ENCODE measurements at places on chromosomes 1 and 21. TPM values are rescaled to one million over a fixed set of nuclear protein-coding genes. Genes with fewer than 3 reads are reported as not detected.
A peak's percentile ranks its signal among the peaks of the same experiment; 100 is the strongest.

Gene TNFRSF18
- total RNA-seq, result not detected

Gene RNF186
- not detected for total RNA-seq

Gene NBPF10
- total RNA-seq, result 2.3 TPM

Gene ESRRG
- not detected for total RNA-seq

Gene KRTAP13-2
- total RNA-seq, result not detected

Gene SYT6
- not detected for total RNA-seq

Gene LAPTM5
- total RNA-seq, result not detected

Gene FAM72C
- total RNA-seq, result not detected

Gene OR2T2
- not detected for total RNA-seq

Gene DPT
- 11.8 TPM for total RNA-seq

Gene IFI44L
- total RNA-seq, result not detected

DNA sequence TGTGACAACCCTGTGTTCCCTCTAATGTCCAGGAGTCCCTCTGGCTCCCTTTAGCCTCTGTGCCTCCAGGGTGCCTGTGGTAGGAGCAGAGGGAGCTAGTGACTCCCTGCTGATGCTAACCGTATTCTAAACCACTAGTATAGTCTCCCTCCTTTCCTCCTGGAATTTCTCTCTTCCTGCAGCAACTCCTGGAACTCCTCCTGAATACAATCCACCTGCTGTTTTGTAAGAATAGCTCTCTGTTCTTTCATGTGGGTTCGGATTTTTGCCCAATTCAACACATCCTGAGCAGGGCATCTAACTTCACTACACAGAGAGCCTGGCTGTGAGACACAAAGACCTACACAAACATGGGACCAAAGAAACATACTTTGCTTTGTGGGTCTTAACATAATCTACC is 107.9 kb downstream of the RUNX1 start:
- no peak overlapping the region for H3K4me3 ChIP-seq
- no peak for DNase-seq
- no peaks in the 10 kb centered on the region for H3K36me3 ChIP-seq
- H3K27me3 ChIP-seq, result no peaks in the 10 kb centered on the region

- no peaks in the 10 kb centered on the region for H3K4me1 ChIP-seq
- H3K36me3 ChIP-seq, result no peaks in the 10 kb centered on the region
- H3K27me3 ChIP-seq, result no peaks in the 10 kb centered on the region
- no peak for DNase-seq
Measured at GRCh38 chr1:2778220-2778592, 23.3 kb downstream of the TTC34 start.

- no peaks in the 10 kb centered on the region for H3K4me1 ChIP-seq
- H3K27me3 ChIP-seq, result no peaks in the 10 kb centered on the region
- no peak overlapping the region for H3K4me3 ChIP-seq
- DNase-seq, result no peak
Measured at GRCh38 chr1:96060621-96061020, 661.0 kb upstream of the PTBP2 start.

- no peak overlapping the region for H3K27ac ChIP-seq
- no peak overlapping the region for H3K4me3 ChIP-seq
- H3K36me3 ChIP-seq, result no peaks in the 10 kb centered on the region
- DNase-seq, result peak; percentile 44
- peaks cover 29% of the 10 kb centered on the region for H3K4me1 ChIP-seq
Measured at GRCh38 chr21:31284797-31285397, 59.2 kb downstream of the TIAM1 start.

- H3K27me3 ChIP-seq, result no peaks in the 10 kb centered on the region
- no peaks in the 10 kb centered on the region for H3K36me3 ChIP-seq
- no peak overlapping the region for H3K27ac ChIP-seq
- no peak overlapping the region for H3K4me3 ChIP-seq
- H3K4me1 ChIP-seq, result no peaks in the 10 kb centered on the region
Measured at GRCh38 chr1:107776900-107777663, 187.9 kb downstream of the VAV3 start.

DNA sequence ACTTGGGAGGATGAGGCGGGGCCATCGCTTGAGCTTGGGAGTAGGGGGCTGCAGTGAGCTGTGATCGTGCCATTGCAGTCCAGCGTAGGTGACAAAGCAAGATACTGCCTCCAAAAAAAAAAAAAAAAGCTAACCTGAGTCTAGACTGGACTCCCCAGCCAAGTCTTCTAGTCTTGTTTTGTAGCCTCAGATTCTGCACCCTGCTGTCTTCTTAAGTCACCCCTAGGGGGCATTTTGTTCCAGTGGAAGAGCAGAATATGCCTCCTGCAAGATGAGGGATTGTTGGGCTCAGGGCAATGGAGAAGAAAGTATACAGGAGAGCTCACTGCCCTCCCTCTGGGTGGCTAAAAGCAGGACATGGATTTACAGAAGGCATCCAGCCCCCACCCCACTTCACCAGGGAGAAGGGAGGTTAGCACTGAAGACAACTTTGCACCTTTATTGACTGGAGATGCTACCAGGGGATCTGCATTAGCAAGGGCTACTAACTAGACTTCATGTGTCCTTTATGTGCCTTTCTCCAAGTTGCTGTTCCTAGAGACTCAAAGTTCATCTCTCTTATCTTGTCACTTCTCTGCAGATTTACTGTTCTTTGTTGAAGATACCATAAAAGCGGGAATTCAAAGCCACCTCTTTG is 15.3 kb upstream of the RNF187 start:
- H3K27me3 ChIP-seq, result peaks cover 27% of the 10 kb centered on the region
- DNase-seq, result peak; percentile 78
- H3K27ac ChIP-seq, result no peak overlapping the region
- H3K4me1 ChIP-seq, result peaks cover 6% of the 10 kb centered on the region
- H3K4me3 ChIP-seq, result no peak overlapping the region
- H3K36me3 ChIP-seq, result no peaks in the 10 kb centered on the region

DNA sequence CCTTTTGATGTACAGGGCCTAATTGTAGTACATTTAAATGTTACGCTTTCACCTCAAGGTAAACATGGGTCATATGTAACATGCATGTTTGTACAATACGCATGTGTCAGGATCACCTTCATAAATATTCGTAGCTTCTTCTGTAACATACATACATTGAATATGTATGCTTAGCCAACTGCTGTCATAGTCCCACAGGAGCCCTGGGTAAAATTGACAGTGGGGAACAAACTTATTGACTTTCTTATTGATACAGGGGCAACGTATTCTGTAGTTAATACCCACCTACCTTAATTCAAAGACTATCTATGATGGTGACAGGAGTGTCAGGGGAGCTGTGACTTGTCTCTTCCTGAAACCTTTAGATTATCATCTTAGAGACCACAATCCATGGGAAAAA is 3.7 kb upstream of the REN start:
- peaks cover 16% of the 10 kb centered on the region for H3K4me1 ChIP-seq
- H3K27me3 ChIP-seq, result no peaks in the 10 kb centered on the region
- H3K27ac ChIP-seq, result no peak overlapping the region
- no peaks in the 10 kb centered on the region for H3K36me3 ChIP-seq
- no peak for DNase-seq
- H3K4me3 ChIP-seq, result no peak overlapping the region

- peak; percentile 27 for DNase-seq
- H3K4me3 ChIP-seq, result no peak overlapping the region
- H3K4me1 ChIP-seq, result no peaks in the 10 kb centered on the region
Measured at GRCh38 chr1:167782946-167783345, 61.2 kb downstream of the MPZL1 start.

GRCh38 chr1:95117207-95118066 is at the start of gene TLCD4:
TLCD4 (plus strand) TSS chr1:95117355; CDS start chr1:95143902, 26,547 bp downstream.
- H3K4me3 ChIP-seq, result peak within 1 kb of the TSS; percentile 85
- H3K27ac ChIP-seq, result no peak within 1 kb of the TSS
- peak; percentile 60 for DNase-seq
- H3K4me1 ChIP-seq, result no peaks in the 10 kb centered on the region
- peaks cover 40% of the 10 kb centered on the region for H3K27me3 ChIP-seq
- no peaks in the 10 kb centered on the region for H3K36me3 ChIP-seq

All from GM23248 (cell line).